ENCODE measurements at places on chromosomes 12 and 14.

GRCh38 chr12:3685830-3686229 lies 67.1 kb downstream of the CRACR2A start:
- DNase-seq = no peak

DNA sequence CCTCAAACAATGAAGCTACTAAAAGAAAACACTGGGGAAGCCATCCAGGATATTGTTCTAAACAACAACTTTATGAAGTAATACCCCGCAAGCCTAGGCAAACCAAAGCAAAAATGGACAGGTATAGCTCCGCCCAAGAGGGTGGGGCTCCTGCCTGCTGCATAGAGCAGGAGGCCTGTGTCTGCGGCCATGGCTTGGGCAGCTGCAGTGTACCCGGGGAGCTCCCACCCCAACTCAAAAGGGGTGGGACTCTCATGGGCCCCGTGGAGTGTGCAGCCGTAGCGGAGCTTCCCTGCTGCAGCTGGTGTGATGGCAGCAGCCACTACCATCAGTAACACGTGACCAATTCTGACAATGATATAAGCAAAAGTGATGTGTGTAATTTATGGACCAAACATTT lies 264.2 kb upstream of the KITLG start:
- DNase-seq = no peak

DNA sequence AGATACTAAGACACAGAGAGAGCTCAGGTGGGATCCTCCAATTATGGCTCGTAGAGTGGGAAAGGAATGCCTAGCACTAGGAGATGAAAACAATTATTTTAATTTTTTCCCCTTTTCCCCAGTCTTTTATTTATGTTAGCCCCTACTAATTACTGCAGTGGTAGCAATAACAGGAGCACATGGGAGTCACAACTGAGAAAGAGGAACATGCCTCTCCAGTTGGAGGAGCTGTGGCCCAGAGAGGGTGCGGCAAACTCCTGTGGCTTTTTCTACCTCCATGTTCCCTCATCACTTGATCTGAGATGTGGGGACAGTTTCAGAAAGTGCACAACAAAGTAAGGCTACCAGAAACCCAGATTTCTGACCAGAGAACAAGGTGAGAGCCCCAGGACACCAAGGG lies 25.9 kb upstream of the POC1B start:
- no peak for DNase-seq

GRCh38 chr12:99983456-99984258 lies 1.1 kb downstream of the ANKS1B start:
- DNase-seq = no peak

DNA sequence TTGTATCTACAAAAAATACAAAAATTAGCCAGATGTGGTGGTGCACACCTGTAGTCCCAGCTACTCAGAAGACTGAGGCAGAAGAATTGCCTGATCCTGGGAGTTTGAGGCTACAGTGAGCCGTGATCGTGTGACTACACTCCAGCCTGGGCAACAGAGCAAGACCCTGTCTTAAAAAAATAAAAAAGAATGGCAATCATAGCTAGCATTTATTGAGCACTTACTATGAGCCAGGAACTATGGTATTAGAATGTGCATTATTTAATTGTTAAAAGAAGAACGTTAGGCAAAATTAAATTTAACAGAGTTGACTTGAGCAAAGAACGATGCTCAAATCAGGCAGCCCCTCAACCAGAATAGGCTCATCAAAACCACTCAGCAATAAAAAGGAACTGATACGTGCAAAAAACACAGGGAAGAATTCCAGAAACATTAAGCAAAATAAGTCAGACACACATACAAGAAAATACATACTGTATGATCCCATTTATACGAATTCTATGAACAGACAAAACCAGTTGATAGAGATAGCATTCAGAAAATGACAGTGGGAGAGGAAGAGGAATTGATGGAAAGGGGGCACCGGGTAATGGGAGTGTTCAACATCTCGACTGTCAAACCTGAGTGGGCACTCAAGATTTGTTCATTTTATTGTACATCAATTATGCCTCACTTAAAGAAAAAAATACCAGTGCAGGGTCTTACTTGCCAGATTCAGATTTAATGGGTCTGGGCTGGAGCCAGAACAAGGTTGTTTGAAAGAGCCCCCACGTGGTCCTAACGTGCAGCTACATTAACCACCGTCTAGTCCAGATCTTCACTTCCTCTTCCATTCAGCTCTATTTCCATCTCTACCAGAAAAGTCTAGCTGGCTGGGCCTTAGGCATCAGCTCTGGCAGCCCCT lies 8.0 kb downstream of the SCNN1A start:
- DNase-seq = no peak

DNA sequence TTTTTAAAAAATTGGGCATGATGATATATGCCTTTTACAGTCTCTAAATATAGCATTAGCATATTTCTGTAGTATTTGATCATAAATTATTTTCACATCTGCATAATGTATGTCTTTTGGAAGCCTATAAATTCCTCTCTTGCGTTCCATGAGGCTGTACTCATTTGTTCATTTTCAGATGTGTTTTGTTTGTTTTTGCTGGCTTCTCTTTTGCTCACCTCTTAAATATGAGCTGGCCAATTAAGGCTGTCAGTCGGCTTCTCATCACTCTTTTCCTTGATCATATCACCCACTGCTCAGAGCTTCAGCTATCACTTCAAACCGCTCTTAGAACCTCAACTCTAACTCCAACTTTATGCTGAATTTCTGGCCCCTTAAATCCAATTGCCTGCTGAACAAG lies 6.6 kb downstream of the TMEM263 start:
- no peak for DNase-seq

- no peak for DNase-seq
Observed at GRCh38 chr14:97401714-97402113, 604.5 kb downstream of the VRK1 start.

- DNase-seq = no peak
Observed at GRCh38 chr12:104291867-104292524, 11.5 kb upstream of the EID3 start.

DNA sequence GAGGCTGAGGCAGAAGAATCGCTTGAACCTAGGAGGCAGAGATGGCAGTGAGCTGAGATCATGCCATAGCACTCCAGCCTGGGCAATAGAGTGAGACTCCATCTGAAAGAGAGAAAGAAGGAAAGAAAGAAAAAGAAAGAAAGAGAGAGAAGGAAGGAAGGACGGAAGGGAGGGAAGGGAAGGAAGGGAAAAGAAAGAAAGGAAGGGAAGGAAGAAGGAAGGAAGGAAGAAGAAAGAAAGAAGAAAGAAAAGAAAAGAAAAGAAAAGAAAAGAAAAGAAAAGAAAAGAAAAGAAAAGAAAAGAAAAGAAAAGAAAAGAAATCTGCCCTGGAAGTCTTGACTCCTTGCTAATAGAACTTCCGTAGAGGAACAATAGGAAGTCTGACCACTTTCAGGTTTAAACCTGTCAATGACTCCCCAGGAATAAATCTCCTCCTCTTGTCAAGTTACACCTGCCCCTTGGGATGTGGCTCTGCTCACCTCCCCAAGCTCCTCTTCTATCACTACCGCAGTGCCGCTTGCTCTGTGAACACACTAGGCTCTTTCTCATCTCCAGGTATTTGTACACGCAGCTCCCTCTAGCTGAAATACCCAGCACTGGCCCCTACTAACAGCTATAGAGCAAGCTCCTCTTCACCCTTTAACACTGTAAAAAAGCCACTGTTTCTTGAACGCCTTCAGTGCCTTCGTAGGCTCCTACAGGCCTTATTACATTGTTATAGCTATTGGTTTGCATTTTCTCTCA lies 773.1 kb upstream of the TBX3 start:
- DNase-seq = no peak

DNA sequence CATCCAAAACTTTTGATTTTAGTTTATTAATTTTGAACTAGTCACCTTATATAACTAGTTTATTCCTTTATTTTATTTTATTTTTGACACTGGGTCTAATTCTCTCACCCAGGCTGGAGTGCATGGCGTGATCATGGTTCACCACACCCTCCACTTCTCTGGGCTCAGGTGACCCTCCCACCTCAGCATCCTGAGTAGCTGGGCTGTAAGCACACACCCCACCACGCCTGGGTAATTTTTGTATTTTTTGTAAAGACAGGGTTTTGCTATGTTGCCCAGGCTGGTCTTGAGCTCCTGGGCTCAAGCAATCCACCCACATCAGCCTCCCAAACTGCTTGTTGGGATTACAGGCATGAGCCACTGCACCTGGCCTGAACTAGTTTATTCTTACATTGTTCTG lies 17.3 kb downstream of the PCNX1 start:
- DNase-seq = no peak

GRCh38 chr14:61330511-61330910 lies 9.1 kb downstream of the PRKCH start:
- no peak for DNase-seq

DNA sequence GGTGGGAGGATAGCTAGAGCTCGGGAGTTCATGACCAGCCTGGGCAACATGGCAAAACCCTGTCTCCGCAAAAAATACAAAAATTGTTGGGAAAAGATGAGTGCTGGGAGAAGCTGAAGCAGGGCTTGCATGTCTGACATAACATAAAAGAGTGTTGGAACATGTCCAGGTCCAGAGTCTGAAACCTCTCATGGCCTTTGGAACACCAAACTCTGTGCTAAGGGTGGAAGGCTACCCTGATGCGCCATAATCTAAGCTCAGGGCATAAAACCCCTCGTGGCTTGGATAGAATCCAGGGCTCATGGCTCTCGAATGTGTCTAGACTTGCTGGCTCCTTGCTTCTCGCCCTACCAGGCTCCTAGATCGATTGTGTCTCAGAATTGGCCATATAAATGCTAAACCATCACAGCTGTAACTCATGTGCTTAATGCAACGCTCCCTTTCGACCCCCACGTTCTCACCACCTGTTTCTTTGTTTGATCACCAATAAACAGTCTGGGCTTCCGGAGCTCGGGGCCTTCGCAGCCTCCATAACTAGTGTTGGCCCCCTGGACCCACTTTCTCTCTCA lies 6.7 kb upstream of the CLEC7A start:
- no peak for DNase-seq

DNA sequence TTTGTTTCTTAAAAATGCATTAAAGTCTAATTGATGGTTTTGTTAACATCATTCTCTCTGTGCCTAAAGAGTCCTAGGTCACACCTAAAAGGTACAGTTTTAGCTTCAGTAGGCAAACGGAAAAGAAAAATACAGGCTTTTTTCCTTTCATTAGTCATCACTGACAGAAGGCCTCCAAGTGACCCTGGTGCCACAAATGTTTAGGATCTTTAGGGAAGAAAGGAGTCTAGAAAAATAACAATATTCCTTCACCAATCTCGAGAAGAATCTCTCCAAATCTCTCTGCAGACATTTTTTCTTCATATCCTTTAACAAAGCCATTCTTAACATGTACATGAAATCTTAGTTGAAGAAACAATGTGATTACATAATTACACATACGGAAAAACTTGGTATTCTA lies 2.0 kb downstream of the DENND5B start:
- DNase-seq = no peak

- no peak for DNase-seq
Observed at GRCh38 chr12:8639936-8640335, 22.7 kb downstream of the MFAP5 start.

- no peak for DNase-seq
Observed at GRCh38 chr12:14190694-14191093, 174.8 kb upstream of the ATF7IP start.

GRCh38 chr12:5200278-5201087 lies 156.8 kb downstream of the KCNA5 start:
- DNase-seq = peak; percentile 4

- no peak for DNase-seq
Observed at GRCh38 chr14:74599321-74599761, 12.7 kb downstream of the LTBP2 start.

DNA sequence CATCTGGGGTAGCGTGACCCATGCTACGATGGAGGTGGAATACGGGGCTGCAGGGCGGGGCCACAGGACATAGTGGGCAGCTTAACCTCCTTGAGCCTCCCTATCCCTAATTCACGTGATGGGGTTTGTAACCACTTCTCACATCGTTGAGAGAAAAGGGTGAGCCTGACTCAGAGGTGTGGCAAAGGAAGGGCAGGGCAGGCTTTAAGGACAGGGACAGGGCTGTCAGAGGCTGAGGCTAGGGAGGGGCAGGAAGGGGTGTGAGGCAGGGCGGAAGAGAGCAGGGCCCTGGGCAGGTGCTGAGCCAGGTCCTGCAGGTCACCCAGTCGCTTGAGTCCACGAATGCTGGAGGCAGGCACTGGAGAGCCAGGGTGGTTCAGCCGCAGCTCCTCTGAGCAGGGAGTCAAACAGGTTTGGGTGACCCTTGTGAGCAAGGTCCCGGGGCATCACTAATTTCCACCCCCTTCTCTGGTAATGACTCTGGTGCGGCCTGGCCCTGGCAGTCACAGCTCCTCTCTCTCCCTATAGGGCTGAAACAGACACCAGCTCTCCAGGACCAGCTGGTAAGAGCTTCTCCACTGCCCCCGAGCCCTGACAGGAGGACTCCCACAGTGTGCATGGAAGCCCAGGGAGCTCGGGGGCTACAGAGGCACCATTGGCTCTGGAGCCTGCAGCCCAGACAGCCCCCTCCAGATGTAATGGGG lies 7.5 kb upstream of the AQP2 start:
- DNase-seq = no peak

- no peak for DNase-seq
Observed at GRCh38 chr12:47551426-47551851, 154.4 kb downstream of the RPAP3 start.

DNA sequence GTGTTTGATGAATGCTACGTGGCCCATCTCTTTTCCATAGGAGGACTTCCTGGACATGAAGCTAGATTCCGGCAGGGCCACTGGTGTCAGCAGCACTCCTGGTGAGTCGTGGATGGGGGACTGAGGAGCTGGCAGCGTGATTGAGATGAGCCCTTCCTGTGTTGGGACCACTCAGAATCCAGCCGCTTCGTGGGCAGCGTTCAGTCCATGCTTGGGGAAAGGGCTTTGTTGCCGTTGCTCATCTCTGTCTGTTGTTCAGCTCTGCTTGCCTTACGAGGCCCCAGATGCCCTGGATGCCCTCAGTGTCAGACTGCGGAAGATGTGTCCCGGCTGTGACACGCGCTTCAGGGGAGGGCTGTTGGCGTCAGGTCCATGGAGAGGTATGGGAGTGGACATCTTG lies 127.1 kb upstream of the RTL1 start:
- no peak for DNase-seq

- DNase-seq = no peak
Observed at GRCh38 chr12:109346920-109347319, 780 bp upstream of the MYO1H start.

DNA sequence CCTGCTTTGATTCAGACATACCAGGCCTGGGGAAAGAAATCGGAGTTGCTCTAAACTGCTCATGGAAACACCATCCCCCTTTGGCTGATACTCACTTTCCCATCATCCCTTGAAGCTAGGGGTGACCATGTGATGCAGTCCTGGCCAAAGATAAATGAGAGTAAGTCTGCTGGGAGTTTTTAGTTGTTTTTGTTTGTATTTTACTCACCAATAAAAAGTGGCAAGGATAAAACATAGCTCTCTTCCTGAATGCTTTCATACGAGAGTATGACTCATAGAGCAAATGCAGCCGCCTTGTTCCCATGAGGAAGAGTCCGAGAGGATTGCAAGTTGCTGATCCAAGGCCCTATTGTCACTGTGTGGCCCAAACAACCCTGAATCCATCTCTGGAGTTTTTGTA lies 126.4 kb upstream of the TMEM132C start:
- DNase-seq = no peak

GRCh38 chr12:50024805-50025186 lies 498 bp downstream of the RACGAP1 start:
- no peak for DNase-seq

GRCh38 chr12:12549426-12549825 lies 13.2 kb downstream of the DUSP16 start:
- DNase-seq = no peak

- DNase-seq = no peak
Observed at GRCh38 chr12:27975222-27976136, 2.9 kb upstream of the PTHLH start.

- no peak for DNase-seq
Observed at GRCh38 chr14:52244997-52245396, 22.5 kb upstream of the PTGDR start.
